ENCODE measurements at places on chromosomes 7 and 10.

DNA sequence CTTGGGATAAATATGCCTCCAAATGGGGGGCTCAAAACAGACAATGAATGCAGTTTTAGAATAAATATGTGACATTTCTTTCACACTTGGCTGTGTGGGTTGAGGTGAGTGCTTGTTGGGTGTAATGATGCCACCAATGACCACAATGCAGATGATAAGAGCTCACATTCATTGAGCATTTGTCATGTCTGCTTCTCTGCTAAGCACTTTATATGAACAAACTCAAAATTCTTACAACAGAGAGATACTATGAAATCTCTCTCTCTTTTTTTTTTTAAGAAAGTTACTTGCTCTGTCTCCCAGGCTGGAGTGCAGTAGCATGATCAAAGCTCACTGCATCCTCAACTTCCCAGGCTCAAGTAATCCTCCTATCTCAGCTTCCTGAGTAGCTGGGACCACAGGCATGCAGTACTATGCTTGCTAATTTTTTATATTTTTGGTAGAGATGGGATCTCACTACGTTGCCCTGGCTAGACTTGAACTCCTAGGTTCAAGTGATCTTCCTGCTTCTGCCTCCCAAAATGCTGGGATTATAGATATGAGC lies 185.4 kb downstream of the JCAD start:
- no peak for DNase-seq

DNA sequence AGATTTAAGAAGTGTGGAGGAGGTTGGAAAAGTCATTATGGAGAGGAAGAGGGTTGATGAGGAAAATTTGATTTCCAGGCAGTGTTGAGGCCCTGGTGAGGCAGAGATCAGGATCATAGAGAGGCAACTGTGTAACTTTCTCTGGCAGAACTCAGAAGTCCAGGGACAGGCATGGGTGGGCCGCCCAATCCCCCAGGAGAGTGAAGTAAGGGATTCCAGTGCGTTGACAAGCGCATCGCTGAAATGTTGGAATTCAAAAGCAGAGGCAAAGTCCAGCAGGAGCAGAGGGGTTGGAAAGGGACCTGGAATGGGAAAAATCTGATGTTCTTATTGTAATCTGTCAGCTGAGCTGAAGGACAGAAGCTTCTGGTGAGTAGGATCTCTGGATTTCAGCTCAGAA lies 207.3 kb downstream of the FAM107B start:
- no peak for DNase-seq

DNA sequence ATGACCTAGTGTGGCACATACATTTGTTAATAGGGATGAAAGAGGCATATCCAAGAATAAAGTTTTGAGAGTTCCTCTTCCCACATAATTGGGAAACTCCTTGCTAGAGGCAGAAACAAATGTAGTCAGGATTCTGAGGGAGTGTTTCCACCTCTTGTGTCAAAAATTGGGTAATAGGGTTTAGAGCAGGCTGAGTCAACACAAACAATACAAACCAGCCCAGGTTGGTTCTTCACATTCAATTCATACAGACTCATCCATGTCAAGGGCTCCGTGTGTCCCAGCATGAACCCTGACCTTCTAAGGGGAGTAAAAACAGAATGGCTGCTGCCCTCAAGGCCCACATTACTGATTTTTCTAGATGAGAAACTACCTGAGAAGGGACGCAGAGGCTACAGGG lies 75.3 kb downstream of the GLI3 start:
- DNase-seq: no peak

- DNase-seq: no peak
Measured at GRCh38 chr10:58937423-58937822, 239.0 kb upstream of the PHYHIPL start.

DNA sequence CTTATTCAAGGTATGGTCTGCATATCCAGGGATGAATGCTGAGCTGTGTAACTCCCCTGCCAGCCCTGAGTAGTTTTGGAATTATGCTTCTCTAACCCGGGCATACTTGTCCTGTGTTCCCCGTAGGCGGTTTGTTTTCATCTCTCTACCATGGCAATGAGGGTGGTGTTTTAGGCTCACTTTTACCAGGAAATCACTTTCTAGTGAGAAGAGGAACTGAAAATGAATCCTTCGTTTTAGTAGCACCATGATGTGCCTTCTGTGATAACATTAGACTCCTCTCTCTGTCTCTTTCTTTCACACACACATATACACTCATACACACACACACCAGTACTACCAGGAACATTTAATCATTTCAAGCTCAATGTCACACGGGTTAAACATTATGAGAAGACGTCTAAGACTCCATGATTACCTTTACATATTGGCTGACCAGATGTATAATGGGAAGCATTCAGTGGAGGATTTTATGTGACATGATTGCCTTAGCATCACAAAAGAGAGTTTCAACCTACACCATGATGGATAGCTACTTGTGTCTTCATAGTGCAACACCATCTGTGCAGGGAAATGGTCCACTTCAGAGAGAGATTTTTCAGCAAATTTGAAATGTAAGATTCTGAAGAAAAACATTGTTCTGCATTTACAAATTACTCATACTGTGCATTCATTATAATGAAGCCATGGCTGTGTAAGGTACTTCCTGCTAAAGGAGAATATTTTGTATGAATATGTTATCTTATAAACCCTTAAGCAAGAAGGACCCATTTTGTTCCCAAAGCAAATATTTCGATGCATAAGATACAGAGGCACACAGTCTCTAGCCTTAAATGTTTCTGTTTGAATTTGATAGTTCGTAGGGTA lies 31.0 kb upstream of the PFKP start:
- DNase-seq: no peak

All from stimulated activated CD8-positive, alpha-beta memory T cell treated with anti-CD3 and anti-CD28 coated beads, Interleukin-4, amount 100 ng/mL, for 4 hours (primary cell).